ENCODE measurements at places on chromosomes 1 and 21.

GRCh38 chr1:2628191-2628932, 4.5 kb downstream of the MMEL1 start:
- no peak for DNase-seq

- DNase-seq = peak; percentile 65
These were observed 69.6 kb downstream of the HSPA13 start for GRCh38 chr21:14313300-14313699.

GRCh38 chr1:167488786-167489185, 29.5 kb downstream of the CD247 start:
- no peak for DNase-seq

- DNase-seq = no peak
These were observed 130.0 kb downstream of the LIPI start for GRCh38 chr21:14080764-14081096.

DNA sequence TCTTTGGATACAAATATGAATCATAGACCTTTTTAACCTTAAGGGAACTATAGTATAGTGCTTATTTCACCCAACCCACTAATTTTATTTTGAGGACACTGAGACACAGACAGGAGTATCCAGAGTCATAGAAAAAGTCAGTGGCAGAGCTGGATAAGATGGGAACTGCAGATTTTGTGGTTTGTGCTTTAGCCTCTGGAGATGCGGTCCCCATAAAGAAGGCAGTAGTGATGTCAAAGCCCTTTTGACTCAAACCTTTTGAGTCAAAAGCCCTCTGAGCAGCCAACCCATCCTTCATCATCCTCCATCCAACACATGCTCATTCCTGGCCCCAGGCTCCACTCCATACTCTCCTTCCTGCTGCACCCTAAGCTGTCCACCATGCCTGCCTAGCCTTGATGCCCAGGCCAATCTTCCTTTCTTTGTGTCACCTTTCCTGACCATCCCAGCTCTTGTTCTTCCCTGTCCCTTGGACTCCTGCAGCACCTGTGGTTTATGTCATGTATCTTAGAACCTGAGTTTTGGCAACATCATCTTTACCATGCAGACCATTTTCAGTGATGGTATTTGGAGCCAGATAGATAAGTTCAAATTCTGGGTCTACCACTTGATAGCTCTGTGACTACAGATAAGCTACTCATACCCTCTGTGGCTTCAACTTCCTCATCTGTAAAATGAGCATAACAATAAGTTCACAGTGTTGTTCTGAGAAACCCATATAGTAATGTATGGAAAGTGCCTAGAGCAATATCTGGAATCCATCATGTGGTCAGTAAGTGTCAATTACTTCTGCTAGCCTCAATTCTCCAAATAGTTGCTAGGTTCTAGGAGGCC, 20.1 kb downstream of the SLAMF1 start:
- no peak for DNase-seq

DNA sequence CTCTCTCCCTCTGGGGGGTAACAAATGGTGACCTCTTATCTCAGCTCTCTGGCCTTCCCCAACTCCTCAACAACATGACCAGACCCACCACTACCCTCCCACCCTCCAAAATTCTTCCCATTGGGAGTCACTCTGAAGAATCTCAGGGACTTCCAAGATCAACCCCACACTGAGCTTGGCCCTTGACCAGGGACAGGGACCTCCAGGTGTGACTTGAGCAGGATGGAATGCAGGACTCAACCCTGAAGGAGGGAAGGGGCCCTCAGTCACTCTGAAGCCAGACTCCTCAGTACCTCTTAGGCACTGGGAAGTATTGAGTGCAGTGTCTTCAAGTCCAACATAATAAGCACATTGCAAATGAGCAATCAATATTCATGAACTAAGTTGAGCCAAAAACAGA, 1.9 kb downstream of the CASQ1 start:
- no peak for DNase-seq

- no peak for DNase-seq
These were observed 48.9 kb downstream of the C4BPA start for GRCh38 chr1:207152792-207153468.

DNA sequence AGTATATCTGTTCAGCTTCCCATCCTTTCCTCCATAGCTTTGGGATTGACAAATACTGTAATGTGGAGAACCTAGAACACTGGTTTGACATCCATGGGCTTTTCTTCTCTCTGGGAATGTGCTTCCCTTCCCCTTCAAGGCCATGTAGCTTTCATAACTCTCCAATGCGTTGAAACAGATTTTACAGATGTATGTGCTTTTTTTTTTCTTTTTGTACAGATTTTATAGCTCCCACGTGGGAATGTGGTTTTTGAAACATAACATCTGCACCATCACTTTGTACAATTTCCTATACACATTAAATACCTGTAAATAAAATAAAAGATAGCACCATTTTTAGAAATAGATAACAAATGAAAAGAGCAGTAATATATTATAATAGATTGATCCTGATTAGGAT, 138.5 kb upstream of the TMPRSS15 start:
- DNase-seq = no peak

DNA sequence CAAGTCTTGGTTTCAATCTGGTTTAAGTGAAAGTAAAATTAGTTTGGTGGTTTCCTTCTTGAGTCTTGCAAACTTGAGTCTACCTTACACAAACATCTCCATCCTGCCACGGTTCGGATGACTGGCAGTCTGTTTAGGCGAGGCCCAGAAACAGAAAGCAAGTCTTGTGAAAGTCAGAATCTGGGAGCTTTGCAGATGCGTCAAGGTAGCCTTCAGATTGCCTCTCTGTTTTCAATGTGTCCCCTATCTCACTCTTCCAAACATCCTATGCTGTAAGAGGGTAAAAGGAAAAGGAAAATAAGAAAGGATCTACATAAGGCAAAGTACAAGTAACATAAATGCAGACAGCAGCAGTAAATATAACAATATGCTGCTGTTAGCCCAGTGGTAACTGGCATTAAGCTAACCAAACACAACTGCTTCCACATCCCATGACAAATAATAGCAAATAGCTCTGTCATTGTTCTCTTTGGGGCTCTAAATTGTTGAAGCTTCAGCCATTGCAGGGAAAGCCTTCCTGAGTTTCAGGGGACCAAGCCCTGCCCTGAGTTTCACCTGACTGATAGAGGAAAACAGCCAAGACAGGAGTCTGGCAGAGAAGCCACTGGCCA, 26.2 kb upstream of the C1orf105 start:
- DNase-seq = no peak

GRCh38 chr1:48691429-48692001, 85.2 kb downstream of the BEND5 start:
- no peak for DNase-seq

GRCh38 chr1:17239420-17239819, 9.5 kb upstream of the PADI3 start:
- peak; percentile 83 for DNase-seq

DNA sequence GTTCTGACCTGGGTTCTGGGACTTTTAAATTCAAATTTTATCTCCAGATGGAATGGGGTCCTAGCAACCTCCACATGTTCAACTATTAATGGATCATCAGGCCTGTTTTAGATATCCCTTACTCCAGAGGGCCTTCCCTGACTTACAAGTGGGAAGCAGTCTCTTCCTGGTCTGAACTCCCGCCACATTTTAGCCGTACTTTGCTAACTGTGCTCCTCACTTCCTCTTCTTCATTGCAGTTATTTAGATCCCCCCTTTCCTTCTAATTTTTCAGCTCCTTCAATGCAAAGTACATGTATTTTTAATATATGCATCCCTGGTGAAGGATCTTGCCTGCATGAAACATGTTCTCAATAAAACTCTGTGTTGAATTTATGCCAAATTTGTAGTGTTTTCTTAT, 3.7 kb downstream of the CD1A start:
- DNase-seq = no peak

GRCh38 chr21:41149199-41149598, 18.8 kb upstream of the BACE2 start:
- DNase-seq = no peak

DNA sequence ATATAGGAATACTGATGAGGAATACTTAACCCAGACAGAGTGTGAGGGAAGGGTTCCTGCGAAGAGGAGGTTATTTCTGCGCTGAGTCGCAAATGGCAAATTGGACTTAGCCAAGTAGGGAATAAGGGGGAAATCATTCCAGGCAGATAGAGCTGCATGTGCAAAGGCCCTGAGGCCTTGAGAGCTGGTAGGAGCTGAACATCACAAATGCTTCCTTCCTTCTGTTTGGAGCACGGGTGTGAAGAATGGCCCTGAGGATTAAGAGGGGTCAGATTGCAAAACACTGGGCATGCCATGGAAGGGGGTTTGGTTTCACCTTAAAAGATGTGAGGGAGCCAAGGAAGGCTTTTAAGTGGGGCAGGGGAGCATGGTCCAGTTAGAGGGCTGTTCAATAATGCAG, 12.4 kb downstream of the IER5 start:
- DNase-seq = no peak

GRCh38 chr21:31865429-31865970, 7.3 kb upstream of the HUNK start:
- no peak for DNase-seq
